ENCODE measurements at places on chromosomes 12 and 14. TPM values are rescaled to one million over a fixed set of nuclear protein-coding genes. Genes with fewer than 3 reads are reported as not detected.

EID3 gene
- 0.66 TPM for total RNA-seq

UNG gene
- 58.0 TPM for total RNA-seq

C3AR1 gene
- total RNA-seq: 1.8 TPM

LUM gene
- 703 TPM for total RNA-seq

GPR132 gene
- not detected for total RNA-seq

TMEM233 gene
- 0.29 TPM for total RNA-seq

KCNMB4 gene
- total RNA-seq: 0.90 TPM

NEUROD4 gene
- total RNA-seq: not detected

SLCO1B1 gene
- not detected for total RNA-seq
